NCI-H345 (cell line): ENCODE measurements at places on chromosomes 12 and 14.
A peak's percentile ranks its signal among the peaks of the same experiment; 100 is the strongest.

- DNase-seq, result peak; percentile 38
Measured at GRCh38 chr12:2813214-2814185, 1.0 kb downstream of the ITFG2 start.

- DNase-seq, result peak; percentile 54
Measured at GRCh38 chr14:34711169-34711568, 3.2 kb downstream of the CFL2 start.

GRCh38 chr14:35268946-35269345 lies 23.2 kb upstream of the PSMA6 start:
- DNase-seq, result no peak

GRCh38 chr14:58915646-58916045 lies 272.8 kb upstream of the DAAM1 start:
- no peak for DNase-seq

- no peak for DNase-seq
Measured at GRCh38 chr12:57418255-57418654, 12.6 kb downstream of the R3HDM2 start.

- DNase-seq, result no peak
Measured at GRCh38 chr14:75939200-75939599, 42.6 kb downstream of the TGFB3 start.

DNA sequence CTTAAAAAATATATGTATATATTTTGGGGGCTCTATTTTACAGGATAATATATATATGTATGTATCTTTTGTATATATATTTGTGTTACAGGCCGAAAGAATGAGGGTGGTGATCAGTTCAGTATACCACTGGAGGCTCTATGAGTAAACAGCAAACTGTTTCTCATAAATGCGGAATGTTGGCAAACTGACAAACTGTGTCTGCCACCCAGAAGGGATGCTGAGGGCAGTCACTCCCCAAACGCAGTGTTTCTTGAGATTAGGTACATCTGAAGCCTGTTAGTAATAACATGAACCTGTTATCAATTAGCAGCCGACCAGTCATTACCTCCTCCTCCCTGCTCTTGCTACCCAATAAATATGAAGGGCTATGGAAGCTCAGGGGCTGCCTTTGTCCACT lies 20.8 kb downstream of the TNFAIP2 start:
- DNase-seq, result no peak

- no peak for DNase-seq
Measured at GRCh38 chr12:47302111-47302671, 222.4 kb upstream of the AMIGO2 start.

- DNase-seq, result no peak
Measured at GRCh38 chr14:85675957-85676356, 146.0 kb downstream of the FLRT2 start.

DNA sequence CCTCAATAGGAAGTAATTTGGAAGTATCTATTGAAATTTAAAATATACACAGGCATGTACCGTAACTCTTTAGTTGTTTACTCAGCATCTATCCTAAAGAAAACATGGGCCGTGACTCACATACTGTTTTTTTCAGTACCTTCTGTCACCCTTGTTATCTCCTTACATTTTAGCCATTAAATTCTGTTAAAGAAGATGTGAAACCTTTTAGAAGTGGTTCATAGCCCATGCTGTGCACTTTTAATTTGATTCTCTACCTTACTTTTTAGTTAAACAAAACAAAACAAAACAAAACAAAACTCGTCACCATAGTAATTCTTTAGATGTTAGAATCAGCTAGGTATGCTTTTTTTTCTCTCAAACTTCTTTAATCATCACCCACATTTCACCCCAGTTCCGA lies 494.4 kb upstream of the RGS6 start:
- peak; percentile 6 for DNase-seq

- DNase-seq, result no peak
Measured at GRCh38 chr12:40342010-40342409, 117.2 kb downstream of the LRRK2 start.

DNA sequence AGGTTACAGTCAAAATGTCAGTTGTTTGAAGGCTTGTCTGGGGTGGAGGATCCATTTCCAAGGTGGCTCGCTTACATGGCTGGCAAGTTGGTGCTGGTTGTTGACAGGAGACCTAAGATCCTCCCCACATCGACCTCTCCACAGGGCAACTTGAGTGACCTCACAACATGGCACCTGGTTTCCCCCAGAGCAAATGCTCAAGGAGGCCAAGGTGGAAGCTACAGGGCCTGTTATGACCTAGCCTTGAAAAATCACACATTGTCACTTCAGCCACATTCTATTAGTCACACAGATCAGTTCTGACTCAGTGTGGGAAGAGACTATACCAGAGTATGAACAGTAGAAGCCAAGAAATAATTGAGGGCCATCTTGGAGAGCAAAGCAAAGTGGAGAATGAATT lies 11.3 kb upstream of the GNG2 start:
- no peak for DNase-seq

DNA sequence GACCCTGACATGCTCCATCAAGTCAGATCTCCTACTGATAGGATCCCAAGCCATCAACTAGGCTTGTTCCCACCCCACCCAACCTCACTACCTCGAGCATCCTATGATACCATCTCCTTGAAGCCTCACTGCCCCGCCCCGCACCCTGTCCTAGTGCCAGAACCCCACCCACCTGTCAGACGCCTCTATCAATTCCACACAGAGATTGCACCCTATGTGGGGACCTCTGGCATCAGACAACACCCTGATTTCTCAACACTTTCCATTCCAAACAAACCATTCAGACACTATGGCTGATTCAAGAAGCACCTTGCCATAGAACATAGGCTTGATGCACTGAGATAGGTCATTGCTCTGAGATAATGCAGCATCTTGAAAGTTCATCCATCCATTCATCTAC lies 3.1 kb upstream of the GLTP start:
- no peak for DNase-seq

DNA sequence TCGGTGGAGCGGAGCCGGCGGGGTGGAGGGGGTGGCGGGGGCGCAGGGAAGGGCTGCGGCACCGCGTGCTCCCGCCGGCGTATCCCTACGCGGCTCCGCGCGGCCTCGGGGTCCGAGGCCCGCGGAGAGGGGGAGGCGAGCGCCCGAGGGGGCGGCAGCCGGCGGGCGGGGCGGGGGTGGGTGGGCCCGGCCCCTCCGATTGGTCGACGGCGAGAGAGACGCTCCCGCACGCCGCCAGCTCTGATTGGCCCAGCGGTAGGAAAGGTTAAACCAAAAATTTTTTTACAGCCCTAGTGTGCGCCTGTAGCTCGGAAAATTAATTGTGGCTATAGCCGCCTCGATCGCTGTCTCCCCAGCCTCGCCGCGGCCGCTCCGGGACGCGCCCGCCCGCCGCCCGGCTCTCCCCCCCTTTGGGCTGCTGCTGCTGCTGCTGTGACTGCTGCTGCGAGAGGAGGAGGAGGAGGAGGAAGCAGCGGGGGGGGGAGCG lies at the start of gene FOXG1:
Gene FOXG1 (plus strand): TSS at position 319 of the 487 bp plus-strand sequence. CDS start 493 bp downstream, outside the sequence.
- DNase-seq, result peak; percentile 97

- DNase-seq, result no peak
Measured at GRCh38 chr12:14261861-14262260, 103.6 kb upstream of the ATF7IP start.

- no peak for DNase-seq
Measured at GRCh38 chr14:104821971-104822608, 21.2 kb downstream of the ZBTB42 start.

DNA sequence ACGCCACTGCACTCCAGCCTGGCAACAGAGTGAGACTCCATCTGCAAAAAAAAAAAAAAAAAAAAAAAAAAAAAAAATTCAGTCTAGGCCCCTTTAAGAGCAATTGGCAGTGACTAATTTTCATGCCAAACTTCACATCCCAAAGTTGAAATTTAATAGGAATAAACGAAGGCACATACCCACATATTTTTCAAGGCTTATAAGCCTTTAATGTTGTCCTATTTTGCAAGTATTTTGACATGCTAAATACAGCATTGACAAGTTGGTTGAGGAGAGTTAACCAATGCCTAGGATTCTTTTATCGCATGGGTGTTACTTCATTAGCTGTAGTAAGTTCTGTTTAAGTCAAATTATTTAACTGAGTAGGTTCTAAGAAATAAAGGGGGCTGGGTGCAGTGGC lies 23.5 kb upstream of the HIP1R start:
- DNase-seq, result no peak

GRCh38 chr14:68521961-68522509 lies 270.8 kb downstream of the ZFP36L1 start:
- no peak for DNase-seq

DNA sequence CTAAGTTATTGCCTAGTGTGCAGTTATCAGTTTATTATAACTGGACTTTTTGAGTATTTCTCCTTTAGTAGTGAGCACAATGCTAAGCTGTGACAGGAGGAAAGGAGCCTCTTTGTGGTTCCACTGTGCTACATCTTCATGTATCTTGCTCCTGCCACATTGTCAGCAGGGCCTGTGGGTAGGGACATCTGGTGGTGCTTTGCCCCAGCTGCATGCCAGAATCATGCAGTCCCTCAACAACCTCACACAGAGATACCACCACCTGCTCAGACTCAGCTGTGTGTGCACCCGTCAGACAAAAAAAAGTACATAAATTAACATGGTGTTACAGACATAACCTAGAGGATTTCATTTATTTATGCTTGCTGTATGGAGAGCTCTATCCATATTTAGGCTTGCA lies 51.1 kb downstream of the MIS18BP1 start:
- no peak for DNase-seq

DNA sequence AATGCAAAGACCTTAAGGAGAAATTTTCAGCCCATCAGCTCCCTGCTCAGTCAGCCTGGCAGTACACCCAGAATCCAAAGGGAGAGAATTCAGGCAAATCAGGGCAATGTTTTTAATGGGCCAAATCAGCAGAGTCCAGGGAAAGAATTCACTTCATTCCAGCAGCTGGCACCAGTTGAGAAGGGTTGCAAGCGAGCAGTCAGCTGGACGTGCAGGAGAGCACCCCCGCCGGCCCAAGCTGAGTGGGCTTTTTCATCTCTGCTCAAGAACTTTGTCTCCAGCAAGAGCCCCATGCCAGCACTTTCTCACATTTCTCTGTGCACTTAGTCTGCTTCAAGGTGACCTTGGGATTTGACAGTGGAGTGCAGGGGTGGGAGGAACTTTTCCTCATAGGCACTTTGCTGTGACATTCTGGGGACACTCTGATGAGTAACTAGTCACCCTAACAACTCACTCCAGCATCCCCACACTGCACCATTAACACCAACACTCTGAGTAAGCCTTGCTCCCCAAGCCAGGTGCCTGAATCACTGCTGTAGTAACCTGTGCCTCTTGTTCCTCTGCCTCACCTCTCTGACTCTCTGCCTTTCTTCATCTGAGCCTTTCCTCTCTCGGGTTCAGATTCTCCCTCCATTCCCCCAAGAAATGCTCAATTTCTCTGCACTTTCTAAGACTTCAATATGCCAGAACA lies 2.2 kb downstream of the ENDOU start:
- no peak for DNase-seq

- no peak for DNase-seq
Measured at GRCh38 chr14:51884086-51884927, 23.9 kb downstream of the GNG2 start.

DNA sequence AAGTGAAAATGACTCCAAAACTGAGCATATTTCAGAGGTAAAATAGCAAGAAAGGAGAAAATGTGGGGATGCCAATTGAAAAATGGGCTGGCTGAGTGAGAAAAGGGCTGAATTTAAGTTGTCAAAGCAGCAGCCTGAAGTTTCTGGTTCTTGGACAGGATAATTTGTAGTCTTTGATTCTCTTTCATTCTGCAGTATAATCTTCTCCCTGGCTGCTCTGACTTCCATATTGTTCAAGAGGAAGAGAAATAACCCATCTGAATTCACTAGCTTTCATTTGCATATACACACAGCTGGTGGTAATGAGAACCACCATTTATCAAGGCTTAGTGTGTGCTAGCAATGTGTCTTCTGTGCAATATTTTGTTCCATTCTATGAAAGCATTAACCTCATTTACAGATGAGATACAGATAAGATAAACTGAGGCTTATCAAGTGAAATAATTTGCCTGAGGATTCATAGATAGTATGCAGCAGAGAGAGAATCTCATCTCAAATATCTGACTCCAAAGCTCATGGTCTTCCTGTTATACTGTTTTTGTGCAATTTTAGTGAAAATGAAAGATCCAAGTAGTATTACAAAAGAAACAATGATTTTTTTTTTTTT lies 184.2 kb downstream of the TMTC2 start:
- no peak for DNase-seq

DNA sequence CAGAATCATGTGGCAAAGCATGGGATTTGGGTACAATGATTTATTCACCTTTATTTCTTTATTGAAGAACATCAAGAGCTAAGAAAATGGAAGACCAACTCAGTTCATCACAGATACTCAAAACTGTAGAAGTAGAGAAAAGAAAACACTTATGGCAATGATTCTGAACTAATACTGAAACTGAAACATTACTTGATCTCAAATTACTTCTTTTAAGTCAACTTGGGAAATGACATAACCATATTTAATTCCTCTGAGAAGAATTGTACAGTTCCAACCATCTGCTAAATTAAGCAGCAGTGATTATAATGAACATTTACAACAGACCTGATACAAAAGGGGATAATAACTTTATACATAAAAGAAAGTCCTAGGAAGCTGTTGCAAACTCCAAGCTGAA lies 466.5 kb downstream of the TMTC2 start:
- no peak for DNase-seq

DNA sequence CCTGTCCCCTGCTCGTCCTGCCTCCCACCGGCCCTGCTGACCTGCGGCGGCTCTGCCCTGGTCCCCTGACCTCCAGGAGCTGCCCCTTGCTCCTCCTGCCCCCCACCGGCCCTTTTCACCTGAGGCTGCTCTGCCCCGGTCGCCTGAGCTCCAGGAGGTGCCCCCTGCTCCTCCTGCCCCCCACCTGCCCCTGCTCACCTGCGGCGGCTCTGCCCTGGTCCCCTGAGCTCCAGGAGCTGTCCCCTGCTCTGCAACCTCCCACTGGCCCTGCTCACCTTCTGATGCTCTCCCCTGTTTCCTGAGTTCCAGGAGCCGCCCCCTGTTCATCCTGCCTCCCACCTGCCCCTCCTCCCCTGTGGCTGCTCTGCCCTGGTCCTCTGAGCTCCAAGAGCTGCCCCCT lies 101.3 kb downstream of the TMEM121 start:
- no peak for DNase-seq

GRCh38 chr12:104189915-104190555 lies 25.5 kb upstream of the TXNRD1 start:
- DNase-seq, result no peak

DNA sequence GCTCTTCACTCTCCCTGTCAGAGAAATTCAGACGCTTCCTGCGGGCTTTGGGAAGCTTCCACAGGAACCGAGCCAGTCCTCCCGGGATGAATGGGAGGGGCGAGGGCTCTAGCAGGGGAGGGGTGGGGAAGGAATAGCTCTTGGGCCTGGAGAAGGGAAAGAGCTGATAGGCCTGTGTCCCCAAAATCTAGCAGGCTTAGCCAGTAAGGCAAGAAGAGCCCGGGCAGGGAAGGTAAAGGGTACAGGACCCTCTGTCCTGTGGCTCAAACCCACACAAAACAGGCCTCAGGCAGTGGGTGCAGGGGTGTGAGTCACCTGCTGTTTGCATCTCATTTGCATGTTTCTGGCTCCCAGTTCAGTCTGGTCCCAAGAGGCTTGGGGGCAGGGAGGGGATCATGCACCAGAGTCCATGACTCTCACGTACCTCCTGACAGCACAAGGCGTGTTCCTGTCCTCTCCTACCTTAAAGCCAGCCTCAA lies 8.7 kb upstream of the SMUG1 start:
- DNase-seq, result no peak

GRCh38 chr12:132428936-132429601 lies 60.9 kb upstream of the FBRSL1 start:
- DNase-seq, result peak; percentile 60

- no peak for DNase-seq
Measured at GRCh38 chr14:66496911-66497310, 10.7 kb downstream of the CCDC196 start.
